ENCODE measurements at places on chromosomes 6 and 20.

- DNase-seq, result no peak
Observed at GRCh38 chr6:90319044-90319443, 22.4 kb upstream of the BACH2 start.

DNA sequence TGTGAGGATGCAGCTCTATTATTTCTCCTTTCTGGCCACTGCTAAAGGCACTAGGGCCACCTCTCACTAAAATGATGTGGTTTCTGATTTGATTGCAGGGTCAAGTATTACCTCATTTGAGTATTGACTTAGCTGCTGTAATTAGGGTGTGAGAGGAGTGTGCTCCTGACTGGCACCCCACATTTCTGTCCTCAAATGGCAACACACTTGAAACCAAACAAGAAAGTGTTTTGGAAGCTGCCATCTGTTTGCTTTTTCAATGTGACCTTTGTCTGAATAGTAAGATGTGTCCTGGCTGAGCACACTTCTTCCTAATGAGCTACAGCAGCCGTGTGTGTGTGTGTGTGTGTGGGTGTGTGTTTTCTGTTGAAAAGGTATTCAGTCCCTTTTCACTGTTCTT is 62.8 kb upstream of the SCP2D1 start:
- DNase-seq, result no peak

DNA sequence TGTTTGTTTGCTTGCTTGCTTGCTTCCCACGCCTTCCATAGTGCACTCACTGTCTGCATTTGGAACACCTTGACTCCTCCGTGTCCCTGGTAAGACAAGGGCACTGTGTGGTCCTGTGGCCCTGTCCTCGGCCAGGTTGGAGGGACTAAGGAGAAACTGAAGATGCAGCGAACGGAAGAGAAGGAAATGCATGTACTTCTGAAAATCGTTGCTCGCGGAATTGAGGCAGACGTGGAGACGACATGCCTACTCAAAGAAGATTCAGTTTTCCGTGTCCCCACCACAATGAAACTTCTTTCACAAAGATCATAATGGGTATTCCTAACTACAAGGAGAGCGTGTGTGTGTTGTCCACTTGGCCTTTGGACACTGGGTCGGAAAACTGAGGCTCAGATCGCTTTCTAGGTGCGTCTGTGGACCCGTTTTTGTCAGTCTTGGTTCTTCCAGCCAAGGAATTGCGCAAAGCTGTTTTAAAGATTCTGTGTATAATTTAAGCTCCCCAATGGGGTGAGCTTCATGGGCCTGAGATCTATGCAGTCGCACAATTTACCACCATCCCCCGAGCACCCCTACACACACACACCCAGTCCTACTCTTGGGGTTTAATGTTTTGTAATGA is 120.4 kb upstream of the ZNF184 start:
- DNase-seq, result no peak

DNA sequence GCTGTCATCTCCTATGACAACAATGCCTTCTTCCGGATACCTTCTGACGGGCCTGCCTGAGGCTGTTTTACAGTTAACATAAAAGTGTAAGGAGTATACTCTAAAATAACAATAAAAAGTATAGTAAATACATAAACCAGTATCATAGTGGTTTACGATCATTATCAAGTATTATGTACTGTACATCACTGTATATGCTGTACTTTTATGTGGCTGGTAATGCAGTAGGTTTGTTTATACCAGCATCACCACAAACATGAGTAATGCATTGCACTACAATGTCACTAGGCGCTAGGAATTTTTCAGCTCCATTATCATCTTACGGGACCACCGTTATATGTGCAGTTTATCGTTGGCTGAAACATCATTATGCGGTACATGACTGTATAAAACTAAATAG is 76.5 kb downstream of the VEGFA start:
- DNase-seq, result no peak

DNA sequence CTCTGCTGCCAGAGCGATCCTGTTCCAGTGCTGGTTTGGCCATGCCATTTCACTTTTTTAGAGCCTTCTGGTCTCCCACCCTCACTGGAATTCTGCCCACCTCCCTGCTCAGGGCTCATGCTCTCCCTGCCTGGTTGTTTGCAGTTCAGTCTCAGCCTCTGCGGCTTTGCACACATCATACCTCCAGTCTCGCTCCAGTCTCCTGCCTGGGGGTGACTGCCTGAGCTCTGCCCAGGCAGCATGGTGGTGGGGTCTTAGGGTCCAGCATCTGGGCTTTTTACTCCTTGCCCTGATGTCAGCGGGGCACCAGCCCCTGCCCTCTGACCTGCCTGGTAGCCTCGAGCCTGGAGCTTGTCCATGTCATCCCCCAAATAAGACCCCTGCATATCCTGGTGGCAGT is 30.9 kb downstream of the CD83 start:
- DNase-seq, result no peak

DNA sequence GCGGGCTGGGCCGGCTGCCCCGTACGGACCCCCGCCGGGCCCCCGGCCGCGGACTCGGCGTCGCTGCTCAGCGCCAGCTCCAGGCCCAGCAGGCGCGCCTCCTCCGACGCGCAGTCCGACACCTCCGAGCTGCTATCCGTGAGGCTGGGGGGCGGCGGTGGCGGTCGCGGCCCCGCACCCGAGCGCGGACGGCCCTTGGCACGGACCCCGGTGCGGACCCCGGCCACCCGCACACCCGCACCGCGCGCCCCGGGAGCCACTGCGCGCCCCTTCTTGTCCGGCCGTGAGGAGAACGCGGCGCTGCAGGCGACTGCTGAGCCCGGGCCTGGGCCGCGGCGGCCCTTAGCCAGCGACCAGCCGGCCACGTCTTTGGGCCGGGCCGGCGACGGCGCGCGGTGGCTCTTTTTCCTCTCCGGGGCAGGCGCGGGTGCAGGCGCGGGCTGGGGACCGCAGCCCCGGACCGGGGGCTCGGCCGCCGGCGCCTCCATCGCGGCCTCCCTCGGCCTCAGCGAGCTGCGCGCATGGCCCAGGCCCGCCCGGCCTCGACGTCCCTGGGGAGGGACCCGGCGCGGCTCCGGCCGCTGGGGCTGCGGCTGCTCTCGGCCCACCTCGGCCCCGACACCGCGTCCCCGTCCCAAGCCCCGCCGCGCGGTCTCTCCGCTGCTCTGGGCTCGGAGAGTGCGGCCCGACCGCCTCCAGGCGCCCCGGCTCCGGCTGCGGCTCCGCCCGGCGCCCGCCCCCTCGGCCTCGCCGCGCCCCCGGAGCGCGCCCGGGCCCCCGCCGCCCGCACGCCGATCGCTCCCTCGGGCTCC is 12.9 kb upstream of the TLDC2 start:
- DNase-seq, result no peak

DNA sequence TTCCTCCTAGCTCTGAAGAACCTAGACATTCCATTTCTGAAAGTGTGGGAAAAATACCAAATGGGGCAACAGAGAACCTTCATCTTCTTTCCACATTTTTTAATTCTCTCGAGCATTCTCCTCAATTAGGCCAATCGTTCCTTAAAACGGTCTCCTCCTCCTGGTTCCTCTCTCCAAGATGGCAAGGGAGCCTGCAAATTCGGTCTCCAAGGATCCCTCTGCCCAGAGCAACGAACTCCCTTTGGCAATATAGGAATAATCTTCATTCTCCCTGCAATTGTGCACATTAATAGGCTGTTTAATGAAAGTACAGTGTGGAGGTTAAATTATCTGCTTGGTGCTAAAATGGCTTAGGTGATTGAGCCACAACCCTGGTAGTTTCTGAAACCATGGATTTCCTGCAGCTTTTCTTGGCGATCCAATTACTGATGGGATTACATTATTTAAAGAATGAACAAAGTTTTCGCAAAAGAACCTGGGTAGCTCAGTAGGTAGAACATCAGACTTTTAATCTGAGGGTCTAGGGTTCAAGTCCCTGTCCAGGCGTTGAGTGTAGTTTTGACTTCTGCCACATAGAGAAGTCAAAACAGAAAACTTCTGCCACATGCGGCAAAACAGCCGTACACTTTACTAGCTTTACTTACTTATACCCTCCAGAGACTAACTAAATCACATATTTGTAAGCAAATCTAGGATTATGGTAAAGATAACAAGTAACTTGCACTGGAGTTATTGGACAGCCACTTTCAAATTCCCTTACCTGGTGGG is 102.9 kb upstream of the ZNF184 start:
- peak; percentile 67 for DNase-seq

GRCh38 chr6:100461917-100462705 is 2.6 kb downstream of the SIM1 start:
- DNase-seq, result no peak

- DNase-seq, result no peak
Observed at GRCh38 chr20:40283689-40284088, 405.3 kb downstream of the MAFB start.

- peak; percentile 93 for DNase-seq
Observed at GRCh38 chr6:20169119-20169557, 43.1 kb downstream of the MBOAT1 start.

DNA sequence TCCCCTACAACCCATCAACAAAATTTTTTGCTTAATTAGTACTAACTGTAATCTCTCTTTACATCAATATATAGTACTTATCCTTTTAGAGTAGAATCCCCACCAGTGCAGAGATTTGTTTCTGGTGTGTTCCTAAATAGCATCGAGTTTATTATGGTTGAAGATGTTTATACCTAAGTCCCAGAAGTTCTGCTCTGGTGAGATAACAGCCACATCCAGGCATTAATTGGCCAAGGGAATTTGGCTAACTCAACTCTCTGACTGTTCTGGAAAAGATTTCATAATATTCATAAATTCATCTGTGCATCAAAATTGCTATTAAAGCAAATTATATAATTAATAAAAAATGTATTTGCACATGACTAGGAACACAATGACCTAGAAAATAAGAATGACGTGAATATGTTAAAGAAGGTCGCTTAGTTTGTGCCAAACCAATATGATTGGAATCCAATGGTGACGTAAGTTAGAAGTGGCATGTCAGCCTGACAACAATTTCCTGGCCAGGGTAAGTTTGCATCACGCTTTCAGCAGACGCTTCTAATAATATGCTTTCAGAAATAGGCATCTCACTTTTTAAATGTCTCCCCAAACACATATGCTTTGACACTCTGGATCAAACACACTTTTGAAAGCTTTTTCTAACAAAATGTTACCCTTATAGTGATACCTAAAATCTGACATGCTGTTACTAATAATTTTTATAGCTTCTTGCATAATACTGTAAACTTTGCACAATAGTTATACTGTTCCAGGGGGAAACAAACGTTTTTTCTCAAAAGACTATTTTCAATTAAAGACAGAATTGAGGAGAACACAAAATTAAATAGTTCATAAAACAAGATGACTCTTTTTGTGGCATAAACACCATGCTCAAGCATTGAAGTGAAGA is 236.7 kb downstream of the TENT5A start:
- DNase-seq, result peak; percentile 7

DNA sequence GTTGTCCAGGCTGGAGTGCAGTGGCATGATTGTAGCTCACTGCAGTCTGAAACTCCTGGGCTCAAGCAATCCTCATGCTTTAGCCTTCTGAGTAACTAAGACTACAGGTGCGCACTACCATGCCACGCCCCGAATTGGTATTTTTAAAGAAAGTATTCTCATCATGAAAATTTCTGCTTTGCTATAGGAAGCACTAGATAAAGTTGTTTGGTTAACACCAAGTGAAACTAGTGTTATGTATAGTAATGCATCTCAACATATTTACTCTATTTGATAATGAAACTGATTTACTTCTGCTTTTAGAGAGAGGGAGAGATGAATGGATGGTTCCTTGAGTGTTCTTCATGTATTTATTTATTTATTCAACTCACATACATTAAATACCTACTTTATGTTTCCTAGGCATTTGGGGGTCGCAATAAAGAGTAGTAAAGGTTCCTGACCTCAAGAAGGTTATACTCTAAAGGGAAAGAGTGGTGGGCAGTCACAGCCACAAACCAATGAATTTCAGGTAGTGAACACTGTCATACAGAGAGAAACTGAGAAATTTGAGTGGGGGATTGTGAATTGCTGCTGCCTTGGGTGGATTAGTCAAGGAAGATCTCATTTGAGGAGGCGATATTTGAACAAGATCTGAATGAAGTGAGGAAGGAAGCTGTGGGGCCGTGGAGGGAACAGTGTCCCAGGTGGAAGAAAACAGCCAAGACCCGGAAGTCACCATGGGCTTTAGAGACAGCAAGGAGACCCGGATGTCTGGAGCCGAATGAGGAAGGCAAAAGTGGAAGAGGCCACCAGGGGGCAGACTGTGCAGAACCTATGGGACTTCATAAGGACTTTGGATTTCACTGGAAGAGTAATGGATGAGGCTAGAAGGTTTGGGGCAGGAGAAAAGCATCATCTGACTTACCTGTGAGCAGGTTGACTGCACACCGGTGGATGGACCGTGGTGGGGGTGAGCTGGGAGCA is 185.6 kb downstream of the TSHZ2 start:
- peak; percentile 75 for DNase-seq

DNA sequence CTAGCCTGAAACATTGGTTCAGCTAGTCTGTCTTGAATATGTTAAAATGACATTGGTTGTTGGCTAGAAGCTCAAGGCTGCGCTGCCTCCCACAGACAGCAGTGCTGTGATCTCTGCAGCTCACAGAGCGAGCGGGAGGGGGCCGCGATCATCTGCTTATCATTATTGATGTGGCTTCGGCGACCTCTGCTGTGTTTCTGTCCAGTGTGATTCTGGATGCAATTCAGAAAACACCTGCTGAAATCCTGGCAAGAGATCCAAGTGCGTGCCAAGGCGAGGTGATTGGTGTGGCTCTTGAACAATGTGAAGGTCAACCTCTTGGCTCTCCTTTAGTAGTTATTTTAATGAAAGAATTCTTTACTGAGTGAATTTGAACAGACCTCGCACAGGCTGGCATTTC is 142.3 kb upstream of the SASH1 start:
- DNase-seq, result no peak

Measured in NB4 (cell line).